ENCODE measurements at places on chromosomes 4 and X. TPM values are rescaled to one million over a fixed set of nuclear protein-coding genes. Genes with fewer than 3 reads are reported as not detected.

SH3D19 gene
- total RNA-seq: 195 TPM

TLR10 gene
- under 0.01 TPM for total RNA-seq

- no peak for DNase-seq
Observed at GRCh38 chrX:109629310-109629709, 4.3 kb upstream of the KCNE5 start.

DNA sequence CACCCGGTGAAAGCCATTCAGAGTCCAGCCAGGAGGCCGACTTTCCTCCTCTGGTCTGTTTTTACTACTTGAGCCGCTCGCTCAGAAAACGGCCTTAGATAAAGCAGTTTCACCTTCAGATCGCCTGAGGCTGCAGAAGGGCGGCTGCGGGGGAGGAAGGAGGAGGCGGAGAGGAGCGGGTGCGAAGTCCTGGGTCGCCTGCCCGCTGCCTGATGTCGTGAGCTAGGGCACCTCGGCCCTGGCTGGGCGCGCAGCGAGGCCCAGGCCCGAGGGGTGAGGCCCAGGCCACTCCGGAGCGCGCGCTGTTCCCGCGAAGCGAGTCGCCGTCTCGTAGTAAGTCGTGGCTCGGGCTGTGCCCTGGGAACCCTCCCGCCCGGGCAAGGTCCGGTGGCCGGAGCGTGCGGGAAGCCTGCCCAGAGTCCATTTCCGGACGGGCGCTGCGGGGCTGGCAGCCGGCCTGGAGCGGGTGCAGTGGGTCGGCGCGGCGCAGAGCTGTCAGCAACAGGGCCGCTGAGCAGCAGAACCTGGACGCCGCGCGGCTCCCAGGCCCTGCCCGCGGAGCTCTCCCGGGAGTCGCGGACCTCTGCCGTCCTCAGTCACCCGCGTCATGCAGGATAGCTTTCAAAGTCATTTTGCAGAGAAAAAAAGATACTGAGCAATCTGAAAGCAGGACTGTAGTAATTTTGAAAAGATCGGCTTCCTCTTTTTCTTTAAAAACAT is 18.6 kb downstream of the TRIM2 start:
- peak; percentile 78 for DNase-seq

GRCh38 chr4:4362991-4363697 is 23.8 kb upstream of the NSG1 start:
- DNase-seq: no peak

GRCh38 chr4:145609481-145610427 is 9.4 kb upstream of the MMAA start:
- no peak for DNase-seq

Data from sigmoid colon (tissue), 7 donors.